ENCODE measurements at places on chromosomes 12 and 14. TPM values are rescaled to one million over a fixed set of nuclear protein-coding genes. Genes with fewer than 3 reads are reported as not detected.

GRCh38 chr12:80041692-80042091 is 57.6 kb upstream of the OTOGL start:
- DNase-seq, result no peak

- no peak for DNase-seq
Observed at GRCh38 chr12:121927813-121928212, 9.4 kb downstream of the CFAP251 start.

DNA sequence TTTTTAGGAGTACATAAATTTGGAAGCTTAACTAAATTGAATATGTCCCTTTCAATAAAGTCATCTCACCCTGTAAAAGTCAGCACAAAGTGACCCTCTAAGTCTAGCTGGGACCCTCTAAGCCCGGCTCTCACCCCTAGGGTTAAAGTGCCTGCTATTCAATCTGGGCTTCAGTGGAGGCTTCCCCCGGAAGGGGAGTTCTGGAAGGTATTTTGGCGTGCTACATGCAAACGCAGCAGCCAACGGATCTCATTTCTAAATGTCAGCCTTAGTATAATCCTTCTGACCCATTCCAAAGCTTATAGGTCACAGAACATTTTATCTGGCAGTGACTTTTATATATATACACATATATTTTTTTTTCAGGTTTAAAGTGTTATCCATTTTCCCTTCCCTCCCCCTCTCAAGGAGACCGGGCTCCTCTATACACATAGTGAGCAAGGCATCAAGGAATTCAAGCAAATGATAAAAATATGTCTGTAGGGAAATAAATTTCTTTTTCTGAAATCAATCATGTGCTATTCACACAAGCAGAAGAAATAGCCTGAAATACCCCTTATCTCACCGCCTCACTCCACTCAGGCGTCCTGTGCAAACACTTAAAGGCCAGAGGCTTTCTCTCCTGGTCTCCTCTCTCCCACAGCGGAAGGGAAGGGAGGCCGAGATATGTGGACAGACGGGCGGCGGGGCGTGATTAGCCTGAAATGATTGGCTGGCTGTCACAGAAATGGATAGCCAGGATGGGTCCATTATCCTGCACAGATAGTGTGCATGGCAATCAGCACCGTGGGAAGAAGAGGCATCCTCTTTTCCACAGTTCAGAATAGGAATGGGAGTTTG is 301.7 kb downstream of the GALC start:
- no peak for DNase-seq

- no peak for DNase-seq
Observed at GRCh38 chr12:31234053-31234840, 91.7 kb downstream of the SINHCAF start.

DNA sequence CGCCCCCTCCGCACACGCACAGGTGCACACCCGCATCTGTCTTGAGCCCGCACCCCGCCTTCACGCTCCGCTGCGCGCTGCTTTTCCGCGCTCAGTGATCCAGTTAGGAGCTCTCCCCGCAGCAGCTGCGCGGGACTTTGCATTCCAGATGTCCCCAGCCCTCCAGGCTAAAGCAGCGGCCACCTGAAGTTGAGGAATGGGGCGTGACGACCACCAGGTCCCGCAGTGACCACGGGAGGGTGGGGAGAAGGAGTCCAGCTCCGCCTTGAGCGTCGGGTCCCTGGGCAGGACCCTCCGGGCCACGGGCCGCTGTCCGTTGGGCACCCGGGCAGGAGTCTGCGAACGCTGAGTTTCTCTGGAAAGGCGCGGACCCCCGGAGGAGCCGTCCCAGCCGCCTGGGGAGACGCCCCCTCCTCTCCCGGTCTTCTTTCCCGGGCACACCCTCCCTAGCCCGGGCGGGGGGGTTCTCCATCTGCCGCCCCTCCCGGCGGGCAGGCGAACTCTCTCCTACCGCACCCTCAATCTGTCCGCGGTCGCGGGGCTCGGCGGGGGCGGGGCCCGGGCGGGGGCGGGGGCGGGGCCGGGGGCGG is 334 bp upstream of the TMEM132C start:
- no peak for DNase-seq

Gene PTPRR
- 0.79 TPM for polyA plus RNA-seq

Gene TEX52
- polyA plus RNA-seq, result 0.38 TPM

- DNase-seq, result no peak
Observed at GRCh38 chr14:101535232-101535631, 26.1 kb upstream of the DIO3 start.

GRCh38 chr14:33062881-33063280 is 124.2 kb downstream of the NPAS3 start:
- no peak for DNase-seq

Gene FOXG1
- polyA plus RNA-seq, result not detected

DNA sequence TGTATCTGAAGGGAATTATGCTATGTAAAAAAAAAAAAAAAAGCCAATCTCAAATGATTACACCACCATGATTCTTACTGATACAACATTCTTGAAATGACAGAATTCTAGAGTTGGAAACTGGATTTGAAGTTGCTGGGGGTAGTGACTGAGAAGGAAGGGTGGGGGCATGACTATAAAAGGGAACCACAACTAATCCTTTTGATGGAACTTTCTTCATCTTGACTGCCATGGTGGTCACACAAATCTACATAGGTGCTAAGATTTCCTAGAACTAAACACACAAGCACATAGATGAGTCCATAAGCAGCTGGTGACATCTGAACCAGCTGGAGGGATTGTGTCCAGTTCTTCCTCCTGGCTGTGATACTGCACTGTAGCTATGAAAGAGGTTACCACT is 51.4 kb downstream of the CLMN start:
- DNase-seq, result no peak

Gene ATXN7L3B
- 77.6 TPM for polyA plus RNA-seq

DNA sequence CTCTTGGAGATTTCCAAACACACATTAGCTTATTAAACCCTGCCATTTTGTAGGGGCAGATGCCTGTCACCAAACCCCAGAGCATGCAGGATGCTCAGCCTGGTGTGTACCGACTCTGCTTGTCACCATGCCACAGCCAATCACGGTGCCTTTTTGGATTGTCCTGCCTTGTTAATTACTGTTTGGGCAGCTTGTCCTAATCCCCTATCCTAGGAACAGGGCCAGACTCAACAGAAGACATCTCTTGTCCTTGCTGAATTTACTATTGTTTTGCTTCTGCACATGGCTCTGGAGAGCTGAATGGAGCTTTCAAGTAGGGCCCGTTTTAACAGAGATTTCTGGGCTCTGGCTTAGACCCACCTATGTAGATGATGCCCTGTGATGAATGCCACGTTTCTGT is 388.5 kb downstream of the AACS start:
- DNase-seq, result no peak

Gene UTP20
- 17.3 TPM for polyA plus RNA-seq

DNA sequence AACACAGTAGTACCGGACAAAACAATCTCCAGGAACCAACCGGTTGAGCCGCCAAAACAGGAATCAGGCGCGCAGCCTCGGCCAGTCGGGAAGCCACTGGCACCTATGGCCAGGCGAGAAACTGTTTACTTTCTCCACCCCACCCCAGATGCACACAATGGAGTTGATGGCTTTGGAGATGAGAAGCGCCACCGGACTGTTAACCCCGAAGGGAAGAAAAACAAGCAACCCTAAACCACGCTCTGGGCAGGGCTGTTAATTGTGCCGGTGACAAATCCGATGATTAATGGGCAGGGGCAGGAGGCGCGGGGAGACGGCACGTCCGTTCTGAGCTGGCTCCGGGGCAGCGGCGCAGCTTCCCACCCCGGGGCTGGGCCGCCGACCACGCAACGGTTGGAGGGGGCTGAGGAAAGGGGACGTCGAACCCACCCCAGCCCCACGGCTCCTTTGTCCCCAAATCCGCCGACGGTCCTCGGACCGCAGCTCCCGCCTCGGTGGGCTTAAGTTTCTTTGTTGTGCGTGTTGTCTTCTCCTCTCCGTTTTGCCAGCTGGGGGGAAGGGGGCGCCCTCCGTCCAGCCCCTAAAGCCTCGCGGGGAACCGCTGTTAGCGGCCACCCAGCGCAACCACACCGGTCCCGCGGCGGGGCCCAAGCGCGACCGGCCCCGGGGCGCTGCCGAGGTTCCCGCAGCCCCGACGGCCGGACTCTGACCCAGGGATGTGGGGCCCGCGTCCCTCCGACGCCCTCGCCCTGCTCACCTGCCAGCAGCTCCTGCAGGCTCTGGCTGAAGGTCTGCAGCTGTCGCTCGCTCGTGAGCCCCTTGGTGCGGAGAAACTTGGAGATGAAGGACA is 790 bp downstream of the BTG1 start:
- no peak for DNase-seq

Gene TMEM121
- polyA plus RNA-seq, result 2.6 TPM

Gene DPPA3
- 0.16 TPM for polyA plus RNA-seq

Gene TAS2R42
- not detected for polyA plus RNA-seq

DNA sequence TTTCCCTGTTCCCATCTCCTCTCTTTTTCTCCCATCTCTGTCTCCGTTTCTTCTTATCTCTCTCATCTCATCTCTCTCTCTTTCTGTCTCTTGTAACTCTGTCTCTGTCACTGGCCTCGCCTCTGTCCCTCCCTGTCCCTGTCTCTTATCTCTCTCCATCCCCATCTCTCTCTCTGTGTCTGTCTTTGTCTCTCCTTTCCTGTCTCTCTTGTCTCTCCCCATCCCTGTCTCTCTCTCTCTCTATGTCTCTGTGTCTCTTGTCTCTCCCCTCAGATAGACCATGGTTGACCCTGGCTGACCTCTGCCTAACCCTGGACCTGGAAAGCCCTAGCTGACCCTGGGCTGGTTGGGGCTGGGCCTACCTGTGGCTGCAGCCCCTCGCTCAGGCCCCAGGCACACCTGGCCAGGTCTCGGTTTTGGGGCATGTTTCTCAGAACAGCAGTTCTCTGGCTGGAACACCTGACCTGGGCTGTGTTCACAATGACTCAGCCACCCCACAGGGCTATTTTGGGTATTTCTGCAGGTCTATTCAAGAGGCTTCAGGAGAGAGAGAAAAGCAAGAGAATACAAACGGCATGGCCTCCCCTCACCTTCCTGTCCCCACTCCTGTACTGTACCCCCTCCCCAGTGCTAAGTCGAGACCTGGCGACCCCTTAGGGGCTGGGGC is 174.4 kb downstream of the TMEM121 start:
- no peak for DNase-seq

Gene SIX4
- 7.0 TPM for polyA plus RNA-seq

DNA sequence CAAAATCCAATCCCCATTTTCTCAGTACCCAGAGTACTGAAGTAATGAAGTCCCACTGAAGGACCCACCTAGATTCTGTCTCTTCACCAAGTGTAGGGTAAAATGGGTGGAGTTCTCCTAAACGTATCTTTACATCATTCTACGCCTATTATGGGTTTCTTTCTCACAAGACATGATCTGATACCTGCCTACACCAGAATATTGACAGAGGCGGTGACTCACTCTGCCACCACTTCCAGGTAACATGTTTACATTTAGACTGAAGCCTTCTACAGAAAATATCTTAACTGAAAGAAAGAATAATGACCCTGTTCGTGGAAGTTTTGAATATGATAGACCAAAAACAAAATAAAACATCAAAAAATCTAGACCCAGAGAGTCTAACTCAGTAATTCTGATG is 89.8 kb downstream of the BTG1 start:
- DNase-seq, result no peak

Gene MAP1LC3B2
- 9.9 TPM for polyA plus RNA-seq

Gene P2RX2
- 1.4 TPM for polyA plus RNA-seq

DNA sequence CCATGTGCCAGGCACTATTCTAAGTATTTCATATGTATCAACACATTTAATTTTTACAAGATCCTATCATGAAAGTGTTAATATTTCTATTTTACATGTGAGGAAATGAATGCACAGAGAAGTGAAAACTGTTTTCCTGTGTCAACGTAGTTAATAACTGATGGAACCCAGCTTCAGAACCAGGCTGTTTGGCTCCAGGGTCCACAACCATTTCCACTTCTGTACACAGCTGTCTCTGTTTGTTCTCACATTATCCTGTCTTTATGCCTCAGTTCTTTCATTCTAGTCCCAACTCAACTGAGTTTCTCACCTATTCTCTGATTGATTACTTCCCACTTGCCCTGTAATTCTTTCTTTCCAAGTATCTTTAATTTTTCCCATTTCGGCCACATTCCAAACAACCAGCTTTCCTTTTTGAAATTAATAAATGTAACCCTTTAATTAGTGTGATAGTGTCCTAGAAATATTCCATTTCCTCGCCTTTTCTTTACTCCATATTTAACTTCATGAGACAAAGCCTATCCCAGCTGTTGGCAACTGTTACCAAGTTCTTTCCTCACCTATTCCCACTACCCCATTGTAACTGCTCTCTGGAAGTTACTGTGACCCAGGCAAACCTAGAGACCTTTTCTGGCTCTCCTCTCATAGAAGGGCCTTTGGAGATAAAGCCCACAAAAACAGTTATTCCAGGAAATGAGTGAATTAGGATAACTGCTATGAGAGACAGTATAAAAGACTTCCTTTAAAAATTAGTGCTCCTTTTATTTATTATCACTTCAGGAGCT is 218.7 kb downstream of the RASSF9 start:
- no peak for DNase-seq

DNA sequence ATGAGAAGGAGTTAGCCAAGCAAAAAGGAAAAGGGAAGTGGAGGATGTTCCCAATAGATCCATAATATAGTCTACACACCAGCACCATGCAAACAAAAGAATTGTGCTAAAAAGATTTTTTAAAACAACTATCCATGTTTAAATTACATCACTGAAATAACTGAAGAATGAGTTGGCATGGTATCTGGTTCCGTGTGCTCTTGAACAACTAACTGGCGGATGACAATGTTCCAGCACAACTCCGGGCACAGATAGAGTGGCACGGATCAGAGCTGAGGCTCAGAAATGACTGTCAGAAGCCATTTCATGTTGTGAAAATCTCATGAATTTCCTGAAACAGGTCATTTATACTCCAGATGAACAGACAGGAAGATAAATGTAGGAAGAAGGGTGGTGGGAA is 153.1 kb downstream of the HMGA2 start:
- no peak for DNase-seq

Gene GTF2H3
- 42.8 TPM for polyA plus RNA-seq

Gene RNASE3
- 0.62 TPM for polyA plus RNA-seq

GRCh38 chr14:101884089-101884933 is 80.1 kb upstream of the DYNC1H1 start:
- no peak for DNase-seq

GRCh38 chr14:101058571-101058970 is 155.0 kb upstream of the RTL1 start:
- DNase-seq, result no peak

DNA sequence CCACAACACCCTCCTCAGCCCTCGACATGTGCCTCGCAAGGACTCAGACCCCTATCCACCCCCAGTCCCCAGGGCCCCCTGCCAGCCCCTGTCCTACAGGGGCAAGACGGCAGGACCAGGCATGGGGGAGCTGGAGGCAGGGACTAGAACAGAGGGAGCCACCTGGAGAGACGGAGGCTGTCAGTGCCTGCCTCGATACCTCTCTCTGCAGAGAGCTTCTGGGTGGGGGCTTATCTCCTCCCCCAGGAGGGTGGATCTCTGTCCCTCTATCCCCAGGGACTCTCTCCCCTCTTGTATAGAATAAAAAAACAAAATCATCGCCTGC is 2.0 kb upstream of the CPNE6 start:
- no peak for DNase-seq

All from left renal pelvis (tissue), 4 donors.